Activated naive CD8-positive, alpha-beta T cell treated with anti-CD3 and anti-CD28 coated beads for 36 hours (primary cell): ENCODE measurements at places on chromosomes 5 and 9. TPM values are rescaled to one million over a fixed set of nuclear protein-coding genes. Genes with fewer than 3 reads are reported as not detected.
A peak's percentile ranks its signal among the peaks of the same experiment; 100 is the strongest.

- H3K36me3 ChIP-seq: no peaks in the 10 kb centered on the region
- H3K27ac ChIP-seq: no peak overlapping the region
- H3K4me3 ChIP-seq: no peak overlapping the region
- DNase-seq: no peak
- peaks cover 51% of the 10 kb centered on the region for H3K27me3 ChIP-seq
Observed at GRCh38 chr5:136012041-136012804, 16.6 kb upstream of the TGFBI start.

DNA sequence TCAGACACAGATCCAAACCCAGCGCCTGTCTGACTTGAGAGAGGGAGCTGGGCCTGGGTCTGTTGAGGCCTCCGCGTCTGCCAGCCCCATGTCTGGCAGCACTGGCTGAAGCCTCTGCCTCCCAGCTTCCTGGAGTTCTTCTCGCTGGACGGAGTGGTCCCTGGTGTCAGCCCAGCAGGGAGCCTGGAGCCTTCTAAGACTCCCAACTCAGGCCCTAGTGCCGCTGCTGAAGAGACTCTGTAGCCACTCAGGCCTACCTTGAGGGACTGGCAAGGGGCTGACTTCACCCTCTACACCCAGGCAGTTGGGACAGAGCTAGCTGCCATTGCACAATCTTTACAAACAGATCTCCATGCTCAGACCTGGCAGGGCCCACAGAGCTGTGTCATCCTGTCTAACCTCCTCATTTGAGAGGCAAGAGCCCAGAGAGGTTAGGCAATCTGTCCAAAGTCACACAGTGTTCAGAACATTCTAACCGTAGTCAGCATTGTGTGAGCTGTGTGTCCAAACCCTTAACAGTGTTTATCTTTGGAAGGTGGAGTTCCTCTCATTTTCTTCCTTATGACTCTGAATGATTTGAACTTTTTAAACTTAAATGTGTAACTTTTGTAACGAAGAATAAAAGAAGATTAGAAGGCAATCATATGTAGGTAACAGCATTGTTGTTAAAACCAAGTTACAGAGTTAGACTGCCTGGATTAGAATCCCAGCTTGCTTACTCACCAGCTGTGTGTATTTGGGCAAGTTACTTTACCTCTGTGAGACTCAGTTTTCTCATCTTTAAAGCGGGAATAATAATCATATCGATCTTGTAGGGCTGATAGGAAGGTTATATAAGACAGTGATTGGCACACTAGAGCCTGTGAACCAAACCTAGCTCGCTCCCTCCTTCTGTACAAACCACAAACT lies 4.6 kb upstream of the DUSP1 start:
- no peaks in the 10 kb centered on the region for H3K36me3 ChIP-seq
- peaks cover 44% of the 10 kb centered on the region for H3K4me1 ChIP-seq
- no peak for DNase-seq
- no peak overlapping the region for H3K4me3 ChIP-seq
- no peak overlapping the region for H3K27ac ChIP-seq

PCDHAC1 gene
- total RNA-seq: not detected

DNA sequence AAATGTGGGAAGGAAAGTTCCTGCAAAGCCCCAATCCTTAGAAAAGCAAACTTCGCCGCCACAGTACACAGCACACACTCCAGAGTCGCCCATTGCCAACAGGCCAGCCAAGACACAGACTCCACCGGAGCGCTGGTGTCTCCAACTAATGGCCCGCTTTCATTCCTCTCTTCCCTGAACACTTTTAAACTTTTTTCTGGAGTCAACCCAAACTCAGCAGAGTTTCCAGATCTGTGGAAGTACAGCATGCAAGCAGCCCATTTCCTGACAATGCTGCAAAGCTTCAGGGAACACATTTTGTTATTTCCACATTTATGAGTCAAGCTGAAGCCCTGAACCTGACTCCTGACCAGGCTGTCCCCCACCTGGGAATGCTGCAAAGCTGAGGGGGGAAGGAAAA lies 351.9 kb downstream of the NFIB start:
- no peaks in the 10 kb centered on the region for H3K27me3 ChIP-seq
- no peak overlapping the region for H3K27ac ChIP-seq
- no peak for DNase-seq
- no peak overlapping the region for H3K4me3 ChIP-seq

DNA sequence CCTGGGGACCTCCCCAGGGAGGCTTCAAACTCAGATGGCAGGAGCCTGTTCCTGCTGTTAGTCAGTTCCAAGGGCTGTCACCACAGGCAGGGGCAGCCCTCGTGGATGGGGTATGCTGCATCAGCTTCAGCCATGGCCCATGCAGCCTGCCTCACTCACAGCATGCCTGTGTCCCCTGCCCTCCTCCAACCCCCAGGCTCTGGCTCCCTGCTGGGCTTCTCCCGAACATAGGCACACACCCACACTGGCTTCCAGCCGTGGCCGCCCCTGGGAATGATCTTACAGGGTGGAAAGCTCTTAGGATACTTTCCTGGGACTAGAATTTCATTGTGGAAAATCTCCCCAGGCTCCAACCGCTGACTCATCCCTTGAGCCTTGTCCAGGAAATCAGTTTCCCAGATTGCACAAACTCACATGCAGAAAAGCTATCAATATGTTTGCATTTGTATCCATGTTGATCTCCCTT lies 163.8 kb downstream of the SEC61B start:
- H3K4me3 ChIP-seq: no peak overlapping the region
- peaks cover 9% of the 10 kb centered on the region for H3K27me3 ChIP-seq
- H3K36me3 ChIP-seq: no peaks in the 10 kb centered on the region
- DNase-seq: no peak
- H3K4me1 ChIP-seq: no peaks in the 10 kb centered on the region

CRHBP gene
- total RNA-seq: not detected

FOXI1 gene
- total RNA-seq: not detected

GRCh38 chr9:113522858-113523257 lies 59.3 kb downstream of the RGS3 start:
- peaks cover 88% of the 10 kb centered on the region for H3K36me3 ChIP-seq
- peaks cover 85% of the 10 kb centered on the region for H3K4me1 ChIP-seq
- peak overlapping the region; percentile 71 for H3K4me3 ChIP-seq
- H3K27ac ChIP-seq: peak overlapping the region; percentile 82
- H3K27me3 ChIP-seq: no peaks in the 10 kb centered on the region
- DNase-seq: no peak

DNA sequence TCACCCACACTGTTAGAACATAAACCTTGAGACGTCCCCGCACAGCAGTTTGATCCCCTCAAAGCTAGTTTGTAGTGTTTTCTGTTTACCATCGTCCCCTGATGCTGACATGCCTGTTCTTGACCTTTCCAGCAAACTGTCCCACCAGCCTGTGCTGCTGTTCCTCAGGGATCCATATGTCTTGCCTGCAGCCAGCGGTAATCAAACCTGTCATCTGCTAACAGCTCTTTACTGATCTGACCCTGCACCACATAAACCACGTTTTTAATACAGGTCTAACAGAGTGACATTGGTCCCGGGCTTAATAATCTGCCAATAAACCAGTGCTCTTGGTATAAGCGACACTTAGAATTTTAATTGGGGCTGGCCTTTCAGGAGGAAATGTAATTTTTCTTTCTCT lies 34.7 kb downstream of the PPIC start:
- H3K4me1 ChIP-seq: peaks cover 3% of the 10 kb centered on the region
- H3K27me3 ChIP-seq: peaks cover 12% of the 10 kb centered on the region
- no peak overlapping the region for H3K27ac ChIP-seq
- no peak for DNase-seq

- DNase-seq: no peak
- H3K4me3 ChIP-seq: no peak overlapping the region
- peaks cover 43% of the 10 kb centered on the region for H3K4me1 ChIP-seq
- no peaks in the 10 kb centered on the region for H3K27me3 ChIP-seq
Observed at GRCh38 chr5:109863752-109864151, 174.0 kb downstream of the MAN2A1 start.

HRH2 gene
- total RNA-seq: 41.2 TPM

DNA sequence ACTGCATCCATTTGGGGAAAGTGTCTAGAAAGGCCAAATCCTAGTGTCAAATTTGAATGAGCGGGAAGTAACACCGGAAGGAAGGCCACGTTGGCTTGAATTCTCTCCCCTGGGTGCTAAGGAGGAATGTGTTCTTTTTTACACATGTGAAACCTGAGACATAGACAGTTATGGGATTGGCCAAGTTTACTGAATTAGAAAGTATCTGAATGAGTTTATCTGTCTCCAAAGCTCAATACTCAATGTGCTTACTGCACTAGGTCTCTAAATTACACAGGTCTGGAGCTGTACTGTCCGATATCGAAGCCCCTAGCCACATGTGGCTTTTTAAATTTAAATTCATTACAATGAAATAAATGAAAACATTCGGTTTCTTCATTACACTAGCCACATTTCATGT lies 6.0 kb downstream of the DMRT1 start:
- no peaks in the 10 kb centered on the region for H3K36me3 ChIP-seq
- DNase-seq: no peak
- peaks cover 2% of the 10 kb centered on the region for H3K4me1 ChIP-seq
- H3K27me3 ChIP-seq: peaks cover 56% of the 10 kb centered on the region
